ENCODE measurements at places on chromosomes 12 and 14.

- no peak for DNase-seq
Observed at GRCh38 chr14:33123281-33123680, 184.6 kb downstream of the NPAS3 start.

- no peak for DNase-seq
Observed at GRCh38 chr14:27672047-27672446, 1074.2 kb upstream of the NOVA1 start.

DNA sequence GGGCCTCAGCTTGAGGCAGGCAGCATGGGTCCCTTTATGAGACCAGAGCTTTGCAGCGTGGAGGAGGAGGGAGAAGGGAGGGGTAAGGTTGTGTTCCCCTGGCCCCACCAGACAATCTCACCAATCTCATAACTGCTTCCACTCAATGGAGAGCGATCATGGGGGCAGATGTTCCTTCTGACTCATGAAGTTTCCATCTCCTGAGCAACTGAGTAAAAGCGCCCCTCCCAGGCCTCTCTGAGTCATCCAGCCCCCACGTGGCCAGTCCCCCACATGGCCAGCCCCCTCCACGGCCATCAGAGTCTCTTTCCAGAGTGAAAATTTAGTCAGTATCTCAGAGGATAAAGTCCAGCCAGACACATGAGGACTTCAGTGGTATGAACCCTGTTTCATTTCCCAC is 39.2 kb upstream of the PLXNC1 start:
- DNase-seq = no peak

DNA sequence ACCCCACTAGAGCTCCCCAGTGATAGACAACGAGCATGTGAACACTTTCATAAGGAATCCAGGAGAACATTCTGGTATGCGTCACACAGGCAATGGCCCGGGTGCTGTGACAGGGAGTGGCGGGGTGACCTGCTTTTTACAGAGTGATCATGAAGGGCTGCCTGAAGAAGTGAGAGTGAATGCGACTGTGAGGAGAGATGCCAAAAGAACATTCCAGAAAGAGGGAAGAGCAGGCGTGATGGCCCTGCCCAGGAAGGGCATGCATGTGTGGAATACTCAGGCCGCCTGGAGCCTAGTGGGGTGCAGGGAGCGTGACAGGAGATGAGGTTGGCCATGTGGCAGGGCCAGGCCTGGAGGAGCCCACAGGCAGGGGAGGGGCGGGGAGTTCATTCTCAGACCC is 53.8 kb downstream of the FZD10 start:
- no peak for DNase-seq

DNA sequence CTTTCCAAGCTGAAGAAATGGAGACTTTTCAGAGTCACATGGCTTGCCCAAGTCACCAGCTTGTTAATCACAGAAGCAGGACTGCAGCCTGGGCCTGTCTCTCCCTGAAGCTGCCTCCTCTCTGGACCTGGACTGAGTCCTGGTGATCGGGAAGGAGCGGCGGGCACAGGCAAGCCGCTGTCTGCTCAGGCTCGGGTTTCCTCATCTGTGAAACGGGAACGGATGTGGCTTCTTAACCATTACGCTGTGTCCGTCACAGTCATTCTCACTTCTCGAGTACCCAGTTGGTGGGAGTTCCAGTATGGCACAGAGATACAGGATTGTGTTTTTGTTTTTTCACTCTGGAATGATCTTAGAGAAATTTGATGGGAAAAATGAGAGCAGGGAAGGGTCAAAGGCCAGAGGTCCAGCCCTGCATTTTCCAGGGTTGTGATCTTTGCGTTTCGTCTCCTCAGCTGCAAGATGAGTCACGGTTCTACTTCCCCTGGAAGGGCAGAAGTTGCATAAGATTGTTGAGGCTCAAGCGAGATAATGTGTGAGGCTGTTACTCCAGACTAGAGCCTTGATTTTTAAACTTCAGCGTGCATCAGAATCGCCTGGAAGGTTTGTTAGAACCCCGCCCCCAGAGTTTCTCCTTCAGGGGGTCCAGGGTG is 7.6 kb upstream of the LRTM2 start:
- DNase-seq = peak; percentile 68

- no peak for DNase-seq
Observed at GRCh38 chr12:111570084-111570961, 28.8 kb downstream of the ATXN2 start.

GRCh38 chr12:107622001-107622400 is 63.6 kb upstream of the PWP1 start:
- no peak for DNase-seq

DNA sequence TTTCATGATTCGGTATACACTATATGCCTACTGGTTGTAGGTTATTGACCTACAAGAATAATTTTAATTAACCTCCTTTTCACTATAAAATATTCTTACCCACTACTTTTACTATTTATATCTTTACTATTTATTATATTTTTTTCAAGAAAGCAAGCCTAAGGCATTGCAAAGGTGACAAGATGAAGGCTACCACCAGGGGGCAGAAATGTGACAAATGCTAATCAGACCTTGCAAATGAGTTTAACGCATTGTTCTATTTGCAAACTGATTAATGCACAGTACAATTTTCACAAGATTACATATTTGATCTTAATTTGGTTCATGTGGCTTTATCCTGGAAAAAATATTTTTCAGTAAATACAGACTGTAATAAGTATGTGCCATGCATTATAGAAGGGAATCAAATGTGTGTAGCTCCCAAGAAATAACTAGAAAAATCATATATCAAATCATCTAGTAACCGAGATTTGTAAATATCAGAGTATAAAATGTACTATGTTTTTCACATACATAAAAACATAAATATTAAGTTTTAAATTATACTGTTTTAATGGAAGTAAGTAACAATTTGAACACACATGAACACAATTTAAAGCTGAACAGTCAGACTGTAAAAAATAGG is 107.0 kb downstream of the ADAMTS20 start:
- DNase-seq = no peak

GRCh38 chr12:111249018-111249370 is 119.9 kb downstream of the PHETA1 start:
- no peak for DNase-seq
